Stimulated activated CD4-positive, alpha-beta T cell treated with anti-CD3 and anti-CD28 coated beads, Interleukin-15, amount 100 ng/mL, for 1 hour (primary cell): ENCODE measurements at places on chromosomes 11 and 22.

GRCh38 chr11:117980720-117981119 is 5.5 kb upstream of the IL10RA start:
- DNase-seq = no peak

DNA sequence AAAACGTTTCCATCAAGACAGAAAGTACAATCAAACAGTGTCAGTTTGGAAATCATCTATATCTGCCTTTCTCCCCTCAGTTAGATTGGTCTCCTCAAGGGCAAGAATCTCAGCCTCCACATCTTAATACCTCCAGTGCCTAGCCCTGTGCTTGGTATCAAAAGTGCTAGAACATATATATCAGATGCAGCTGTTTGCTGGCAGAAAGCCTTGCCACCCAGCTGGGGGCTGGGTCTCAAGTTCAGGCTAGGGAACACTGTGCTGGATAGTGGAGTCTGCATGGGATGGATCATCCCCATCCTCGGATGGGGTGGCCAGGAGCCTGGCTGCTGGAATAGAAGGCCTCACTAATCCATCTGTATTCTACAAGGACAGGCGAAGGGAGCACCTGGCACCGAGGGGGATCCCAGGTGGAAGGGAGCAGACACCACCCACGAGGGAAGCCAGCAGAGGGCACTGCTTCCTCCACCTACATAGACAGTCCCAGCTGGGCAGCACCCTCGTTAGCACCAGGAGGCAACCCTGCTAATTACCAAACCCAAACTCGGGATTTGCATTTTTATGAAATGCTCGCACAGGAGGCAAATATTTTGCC is 602.2 kb downstream of the BUD13 start:
- DNase-seq = no peak

DNA sequence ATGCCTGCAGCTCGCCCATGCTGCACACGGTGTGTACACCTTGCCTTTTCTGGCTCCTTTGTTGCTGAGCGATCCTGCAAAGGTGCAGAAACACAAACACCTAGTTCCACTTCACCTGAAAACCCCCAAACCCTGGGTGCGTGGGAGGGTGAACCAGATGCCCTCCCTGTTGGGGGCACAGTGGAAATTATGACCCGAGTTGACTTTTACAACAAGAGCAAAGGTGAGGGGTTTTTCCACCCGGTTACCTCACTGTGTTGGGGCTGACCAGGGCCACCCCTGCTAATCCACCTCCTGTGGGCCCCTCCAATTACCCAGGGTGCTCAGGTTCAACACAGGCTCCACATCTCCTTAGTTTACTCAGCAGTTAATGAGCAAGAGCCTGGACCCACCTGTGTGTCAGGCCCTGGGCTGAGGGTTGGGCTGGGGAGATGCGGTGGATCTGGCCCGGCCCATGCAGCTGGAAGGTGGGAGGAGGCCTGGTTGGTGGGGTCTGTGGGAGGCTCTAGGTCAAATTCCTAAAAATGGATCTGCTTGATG is 42.1 kb downstream of the LRRC32 start:
- DNase-seq = no peak

GRCh38 chr11:111063726-111064517 is 181.6 kb upstream of the POU2AF2 start:
- DNase-seq = no peak

GRCh38 chr11:127003260-127003981 is 2.9 kb upstream of the KIRREL3 start:
- no peak for DNase-seq

DNA sequence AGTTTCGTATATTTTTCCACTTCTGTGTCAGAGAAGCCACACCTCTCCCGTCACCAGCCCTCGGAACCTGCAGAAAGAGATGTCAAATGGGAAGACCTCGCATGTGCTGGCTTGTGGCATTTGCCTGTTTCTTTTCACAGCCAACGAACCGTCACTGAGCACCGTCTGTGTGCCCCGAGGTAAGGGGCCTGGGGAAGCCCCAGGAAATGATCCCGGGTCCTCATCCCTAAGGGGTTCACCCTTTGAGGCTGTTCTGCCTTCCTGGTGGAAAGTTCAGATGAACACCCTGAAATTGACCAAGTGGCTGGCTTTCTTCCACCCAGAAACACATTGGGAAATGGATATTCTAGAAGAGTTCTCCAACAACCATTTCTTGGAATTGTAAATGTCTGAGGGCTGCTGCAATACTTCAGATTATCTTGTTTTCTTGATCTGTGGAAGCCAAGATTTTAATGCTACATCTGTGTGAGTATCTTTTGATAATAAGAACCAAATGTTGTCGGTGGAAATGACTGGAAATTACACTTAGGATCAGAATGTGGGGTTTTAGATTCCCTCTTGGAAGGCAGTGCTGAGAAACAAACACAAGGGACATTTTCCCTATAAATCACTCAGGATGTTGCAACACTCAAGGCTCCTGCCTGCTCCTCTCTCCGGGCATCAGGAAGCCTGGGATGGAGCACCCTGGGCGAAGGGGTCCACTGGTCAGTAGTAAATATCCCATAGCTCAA is 37.6 kb downstream of the RIBC2 start:
- no peak for DNase-seq

DNA sequence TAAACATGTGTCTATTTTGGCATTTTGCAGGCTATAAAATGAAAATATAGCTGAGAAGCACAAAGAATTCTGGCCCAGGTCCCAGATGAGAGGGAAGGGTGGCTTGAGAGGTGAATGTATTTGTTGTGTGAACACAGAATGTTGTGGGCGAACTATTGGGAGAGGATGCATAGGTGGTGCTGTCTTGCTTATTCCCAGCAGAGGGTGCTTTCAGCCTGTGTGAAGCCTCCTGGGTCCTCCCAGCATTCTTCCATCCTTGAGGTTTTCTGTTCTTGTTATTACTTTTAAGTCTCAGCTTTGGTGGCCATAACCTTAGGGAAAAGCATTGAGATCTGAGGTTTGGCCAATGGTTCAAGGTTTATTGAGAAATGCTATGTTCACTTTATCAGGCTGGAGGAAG is 108.7 kb upstream of the SNX19 start:
- no peak for DNase-seq

GRCh38 chr22:33803371-33804282 is 116.6 kb downstream of the LARGE1 start:
- DNase-seq = no peak

GRCh38 chr11:36081274-36081945 is 137.5 kb downstream of the LDLRAD3 start:
- no peak for DNase-seq

DNA sequence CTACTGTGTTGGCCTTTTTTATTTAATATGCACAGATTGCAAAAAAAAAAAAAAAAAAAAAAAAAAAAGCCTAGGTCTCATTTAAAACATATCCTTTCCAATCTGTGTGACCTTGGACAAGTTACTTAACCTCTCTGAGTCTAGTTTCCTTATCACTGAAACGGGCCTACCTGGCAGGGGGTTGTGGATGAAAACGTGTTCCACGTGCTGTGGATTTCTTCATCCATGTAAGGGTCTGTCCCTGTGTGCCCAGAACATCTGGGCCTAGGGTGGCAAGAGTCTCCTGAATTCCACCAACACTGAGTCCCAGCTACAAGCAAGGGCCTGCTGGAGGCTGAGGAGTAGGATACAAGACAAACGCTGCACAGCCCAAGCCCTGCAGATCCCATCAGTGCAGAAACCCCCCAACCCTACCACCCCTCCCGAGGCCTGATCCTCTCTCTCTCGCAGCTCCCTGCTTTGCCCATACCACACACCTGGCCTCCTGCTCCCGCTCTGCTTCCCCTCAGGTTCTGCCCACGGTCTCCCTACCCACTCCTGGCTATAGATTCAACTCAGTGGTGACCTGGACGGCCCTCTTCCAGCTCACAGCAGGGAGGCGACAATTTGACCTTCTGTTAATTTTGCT is 4.7 kb upstream of the GNAZ start:
- no peak for DNase-seq

DNA sequence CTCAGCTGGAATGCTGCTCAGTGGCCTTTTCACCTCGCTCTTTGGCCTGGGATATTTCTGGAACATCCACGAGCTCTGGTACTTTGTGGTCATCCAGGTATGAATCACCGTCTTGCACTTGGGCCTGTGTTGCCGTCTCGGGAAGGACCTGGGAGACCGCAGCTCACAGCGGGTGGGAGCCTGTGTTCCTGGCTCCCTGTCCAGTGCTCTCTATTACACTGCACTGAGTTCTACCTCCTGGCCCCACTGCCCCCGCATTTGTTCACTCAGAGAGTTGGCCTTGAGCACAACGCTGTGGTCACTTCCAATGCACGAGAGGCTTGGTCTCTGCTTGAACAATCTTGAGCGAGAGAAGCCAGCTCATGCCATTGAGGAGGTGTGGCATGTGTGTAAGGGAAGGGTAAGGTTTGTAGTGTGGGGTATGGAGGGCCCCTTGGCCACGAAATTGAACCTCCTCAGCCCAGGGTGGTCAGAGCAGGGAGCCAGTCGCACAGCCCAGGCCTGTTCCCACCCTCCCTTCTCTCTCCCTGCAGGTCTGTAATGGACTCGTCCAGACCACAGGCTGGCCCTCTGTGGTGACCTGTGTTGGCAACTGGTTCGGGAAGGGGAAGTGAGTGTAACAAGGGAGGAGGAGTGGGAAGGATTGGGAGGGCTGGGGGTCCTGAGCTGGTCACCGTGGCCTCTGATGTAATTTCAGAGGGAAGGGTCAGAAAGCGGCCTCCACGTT is 16.2 kb downstream of the SLC37A2 start:
- no peak for DNase-seq

GRCh38 chr22:40853961-40854360 is 2.5 kb downstream of the ST13 start:
- no peak for DNase-seq

GRCh38 chr11:118232659-118233058 is 7.8 kb upstream of the JAML start:
- DNase-seq = no peak
